G401 (cell line): ENCODE measurements at places on chromosomes 16 and 17. TPM values are rescaled to one million over a fixed set of nuclear protein-coding genes. Genes with fewer than 3 reads are reported as not detected.

Gene ZNF423
- 0.07 TPM in 1 of 2 replicates, not detected in the other for total RNA-seq

Gene OTOP3
- not detected in 2 replicates for total RNA-seq

Gene IGF2BP1
- total RNA-seq: 63.0 and 86.2 TPM in 2 replicates

Gene TMEM92
- total RNA-seq: 1.2 and 4.2 TPM in 2 replicates

Gene RPAIN
- 61.3 and 65.8 TPM in 2 replicates for total RNA-seq

Gene C16orf86
- not detected in 2 replicates for total RNA-seq

Gene LHX1
- 3.7 and 8.7 TPM in 2 replicates for total RNA-seq

Gene AANAT
- not detected in 2 replicates for total RNA-seq

Gene MYH13
- total RNA-seq: not detected in 2 replicates

Gene CDH15
- 0.37 TPM in 2 replicates for total RNA-seq

Gene ABCC6
- total RNA-seq: 3.1 and 12.8 TPM in 2 replicates

DNA sequence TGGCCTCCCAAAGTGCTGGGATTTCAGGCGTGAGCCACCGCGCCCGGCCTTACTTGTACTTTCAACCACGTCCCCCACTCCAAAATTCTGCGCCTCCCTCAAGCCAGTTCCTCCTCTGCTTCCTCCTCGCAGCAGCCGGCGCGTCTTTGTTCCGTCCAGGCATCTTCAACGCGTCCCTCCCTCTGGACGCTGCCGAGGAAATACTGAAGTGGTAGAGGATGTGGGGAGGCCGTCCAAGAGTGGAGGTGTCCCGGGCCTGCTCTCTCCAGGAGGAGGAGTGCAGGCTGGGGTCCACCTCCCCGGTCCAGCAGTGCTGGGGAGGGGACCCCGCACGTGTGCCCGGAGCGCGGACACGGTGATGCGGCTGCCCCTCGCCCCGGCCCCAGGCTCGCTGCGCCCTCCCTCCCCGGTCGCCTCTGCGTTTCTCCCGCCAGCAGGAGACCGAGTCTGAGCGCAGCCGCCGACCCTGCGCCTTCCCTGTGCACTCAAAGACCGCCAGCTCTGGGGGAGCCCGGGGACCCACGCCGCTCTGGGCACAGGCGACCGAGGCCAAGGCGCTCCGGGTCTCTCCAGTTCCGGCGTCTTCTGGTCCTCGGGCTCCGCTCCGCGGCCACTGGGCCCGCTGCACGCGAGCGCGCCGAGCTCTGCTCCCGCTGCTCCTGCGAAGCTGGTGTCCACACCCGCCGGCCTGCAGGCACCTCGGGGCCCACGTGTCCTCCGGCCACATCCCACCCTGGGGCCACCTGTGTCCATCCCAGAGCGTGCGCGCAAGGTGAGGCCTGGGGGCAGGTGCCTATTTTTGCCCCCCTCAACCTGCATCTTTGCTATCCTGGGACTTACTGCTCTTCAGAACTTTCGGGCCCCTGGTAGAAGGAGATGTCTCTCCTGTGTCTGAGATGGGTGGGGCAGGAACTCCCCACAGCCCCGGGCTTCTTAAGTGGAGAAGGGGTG lies 31.7 kb downstream of the OSBPL7 start:
- peak; percentile 12 for DNase-seq

- no peak for DNase-seq
Observed at GRCh38 chr17:64130559-64131001, 636 bp upstream of the ERN1 start.

DNA sequence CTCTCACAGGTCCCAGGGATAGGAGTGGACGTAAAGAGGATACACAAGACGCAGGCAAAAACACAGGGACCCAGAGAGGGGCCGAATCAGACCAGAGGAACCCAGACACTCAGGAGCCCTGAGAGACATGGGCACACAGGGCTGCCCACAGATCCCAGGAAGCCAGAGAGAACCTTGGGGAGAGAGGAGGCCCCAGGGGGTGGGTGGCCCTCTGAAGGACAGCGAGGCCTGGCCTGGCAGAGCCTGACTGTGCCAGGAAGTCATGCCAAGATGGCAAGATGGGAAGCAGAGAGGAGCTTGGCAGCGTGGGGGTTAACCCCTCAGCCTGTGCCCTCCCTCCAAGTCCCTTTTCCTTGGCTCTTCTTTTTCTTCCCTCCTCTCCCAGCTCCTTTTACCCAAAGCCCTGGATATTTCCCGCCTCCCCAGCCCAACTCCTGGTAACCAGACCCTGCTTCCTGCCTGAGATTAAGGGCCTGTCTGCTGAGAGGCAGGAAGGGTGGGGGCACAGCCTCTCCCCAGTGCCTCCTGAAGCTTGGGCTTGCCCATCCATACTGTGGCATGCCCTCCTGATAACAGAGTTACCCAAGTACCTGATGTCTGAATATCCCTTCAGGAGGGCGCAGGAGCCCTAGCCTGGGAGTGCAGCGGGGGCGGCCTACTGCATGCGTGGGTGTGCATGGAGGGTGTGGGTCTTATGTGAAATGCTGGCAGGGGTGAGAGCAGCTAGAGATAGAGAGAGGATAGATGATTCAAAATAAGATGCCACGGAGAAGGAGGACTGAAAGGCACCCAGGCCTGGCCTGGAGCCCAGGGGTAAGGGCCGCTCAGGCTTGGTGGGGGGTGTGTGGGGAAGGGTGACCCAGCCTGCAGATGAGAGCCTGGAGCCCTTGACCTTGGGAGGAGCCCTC lies 6.0 kb upstream of the TBX21 start:
- DNase-seq: no peak

- no peak for DNase-seq
Observed at GRCh38 chr16:11004351-11004750, 60.0 kb downstream of the CLEC16A start.

DNA sequence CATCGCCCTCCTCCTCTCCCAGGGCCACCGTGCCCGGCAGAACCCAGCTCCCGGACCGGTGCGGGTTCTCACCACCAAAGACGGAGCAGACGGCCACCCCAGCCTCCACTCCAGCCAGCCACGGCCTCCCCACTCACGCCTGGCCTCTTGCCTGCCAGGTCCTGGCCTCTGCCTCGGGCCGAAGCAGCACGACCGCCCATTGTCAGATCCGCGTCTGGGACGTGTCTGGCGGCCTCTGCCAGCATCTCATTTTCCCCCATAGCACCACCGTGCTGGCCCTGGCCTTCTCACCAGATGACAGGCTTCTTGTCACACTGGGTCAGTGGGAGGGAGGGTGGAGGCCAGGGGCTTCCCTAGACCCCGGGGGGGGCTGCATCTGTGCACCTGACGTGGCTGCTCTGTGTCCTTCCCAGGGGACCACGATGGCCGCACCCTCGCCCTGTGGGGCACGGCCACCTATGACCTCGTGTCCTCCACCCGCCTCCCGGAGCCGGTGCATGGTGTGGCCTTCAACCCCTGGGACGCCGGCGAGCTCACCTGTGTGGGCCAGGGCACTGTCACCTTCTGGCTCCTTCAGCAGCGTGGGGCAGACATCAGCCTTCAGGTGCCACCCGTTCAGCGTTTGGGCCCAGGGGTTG lies 6.6 kb upstream of the RHOT2 start:
- no peak for DNase-seq

DNA sequence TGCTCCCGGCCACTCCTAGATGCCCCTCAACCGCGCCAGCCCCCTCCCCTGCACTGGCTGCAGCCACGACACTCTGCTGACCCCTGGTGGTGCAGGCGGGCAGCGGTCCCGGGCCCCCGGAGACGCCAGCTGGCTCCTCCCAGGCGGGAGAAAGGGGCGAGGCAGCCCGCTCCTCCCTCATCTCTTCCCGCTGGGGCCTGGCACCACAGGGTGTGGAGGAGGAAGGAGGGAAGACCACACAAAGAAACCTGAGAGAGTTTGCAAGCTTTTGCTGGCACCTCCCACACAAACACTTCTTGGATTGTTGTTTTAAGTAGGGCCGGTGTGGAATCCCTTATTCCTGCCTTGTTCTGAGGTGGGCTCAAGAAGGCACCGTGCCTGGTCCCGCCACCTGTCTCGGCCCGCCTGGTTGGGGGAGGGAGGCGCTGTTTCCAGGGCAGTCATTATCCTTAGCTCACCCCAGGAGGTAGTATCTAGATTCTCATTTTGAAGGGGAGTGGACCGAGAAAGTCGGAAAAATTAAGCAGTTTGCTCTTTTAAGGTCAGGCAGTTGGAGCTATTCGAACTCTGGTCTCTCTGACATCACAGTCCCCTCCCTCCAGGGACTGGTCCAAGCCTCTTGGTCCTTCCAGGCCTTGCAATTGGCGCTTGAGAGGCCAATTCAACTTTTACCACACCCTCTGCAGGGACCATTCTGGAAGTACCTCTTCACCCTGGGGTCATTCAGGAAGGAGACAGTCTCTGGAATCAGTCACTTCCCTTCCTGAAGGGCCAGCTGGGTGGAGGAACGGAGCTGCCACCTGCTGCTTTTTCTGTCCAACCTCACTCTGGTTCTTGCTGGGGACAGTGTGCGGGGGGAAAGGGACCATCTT lies 959 bp upstream of the ANKRD13B start:
- DNase-seq: peak; percentile 80

DNA sequence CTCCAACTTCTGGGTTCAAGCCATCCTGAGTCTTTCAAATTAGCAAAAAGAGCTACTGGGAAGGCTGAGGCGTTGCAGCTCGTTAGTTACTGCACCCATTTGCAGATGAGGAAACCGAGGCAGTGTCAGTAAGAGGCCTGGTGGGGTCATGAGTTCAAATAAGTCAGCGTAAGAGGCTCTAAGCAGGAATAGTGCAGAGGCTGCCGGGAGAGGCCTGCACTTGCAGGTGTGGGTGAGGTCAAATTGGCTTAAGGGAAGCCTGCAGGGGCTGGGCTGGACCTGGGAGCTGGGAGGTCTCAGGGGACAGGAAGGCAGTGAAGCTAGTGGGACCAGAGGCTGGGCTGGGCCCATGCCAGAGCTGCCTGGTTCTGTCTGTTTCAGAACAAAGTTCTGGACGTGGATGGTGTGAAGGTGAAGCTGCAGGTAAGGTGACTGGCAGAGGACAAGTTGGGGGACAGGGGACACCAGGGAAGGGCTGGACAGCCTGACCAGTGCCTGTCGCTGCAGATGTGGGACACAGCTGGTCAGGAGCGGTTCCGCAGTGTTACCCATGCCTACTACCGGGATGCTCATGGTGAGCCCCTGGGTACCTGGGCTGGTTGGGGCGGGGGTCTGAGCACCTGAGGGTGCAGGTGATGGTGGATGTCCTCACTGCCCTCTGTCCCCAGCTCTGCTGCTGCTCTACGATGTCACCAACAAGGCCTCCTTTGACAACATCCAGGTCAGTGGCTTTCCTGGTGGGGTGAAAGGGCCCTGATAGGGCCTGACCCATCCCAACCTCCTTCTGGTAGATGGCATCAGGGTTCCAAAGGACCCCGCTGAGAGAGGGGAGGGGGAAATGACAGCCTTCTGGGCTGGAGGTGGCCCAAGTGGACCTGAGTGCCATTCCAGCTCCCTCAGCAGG lies 3.0 kb downstream of the RAB26 start:
- DNase-seq: no peak

DNA sequence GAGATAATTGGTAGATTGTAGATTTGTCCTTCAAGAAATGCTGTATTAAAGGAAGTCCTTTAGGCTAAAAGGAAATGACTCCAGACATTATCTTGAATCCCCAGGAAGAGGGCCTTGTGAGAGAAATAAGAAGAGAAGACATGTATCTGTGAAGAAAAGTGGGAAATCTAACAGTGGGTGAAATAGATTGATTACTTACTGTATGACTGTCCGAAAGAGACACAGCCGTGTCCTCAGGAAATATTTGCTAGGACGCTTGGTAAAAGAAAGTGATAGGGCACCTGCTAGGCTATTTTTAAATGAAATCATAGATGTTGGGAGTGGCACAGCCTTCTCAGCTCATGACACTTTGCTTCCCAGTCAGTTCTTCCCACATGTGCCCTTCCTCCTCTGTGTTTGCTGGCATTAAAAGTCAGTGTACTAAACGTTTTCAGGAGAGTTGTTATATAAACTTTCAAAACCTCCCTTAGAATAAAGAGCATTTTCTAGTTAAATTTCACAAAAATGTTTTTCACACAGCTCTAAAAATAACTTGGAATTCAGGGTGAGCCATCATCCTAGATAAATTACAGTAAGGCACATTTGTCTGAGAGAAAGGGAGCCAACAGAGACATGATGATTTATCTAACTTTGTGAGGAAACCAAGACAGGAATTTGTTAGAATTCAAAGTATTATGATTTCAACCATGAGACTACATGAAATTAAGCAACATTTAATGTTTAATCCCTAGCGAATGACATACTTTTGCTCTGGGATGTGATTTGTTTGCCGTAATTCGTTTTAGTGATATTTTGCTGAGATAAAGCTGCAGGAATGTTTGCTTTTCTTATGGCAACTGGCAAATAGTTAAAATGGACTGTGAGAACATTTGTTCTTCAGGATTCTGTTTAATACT lies 35.0 kb downstream of the DHRS7B start:
- DNase-seq: no peak

GRCh38 chr17:71500761-71501555 lies 619.9 kb upstream of the SOX9 start:
- DNase-seq: no peak

DNA sequence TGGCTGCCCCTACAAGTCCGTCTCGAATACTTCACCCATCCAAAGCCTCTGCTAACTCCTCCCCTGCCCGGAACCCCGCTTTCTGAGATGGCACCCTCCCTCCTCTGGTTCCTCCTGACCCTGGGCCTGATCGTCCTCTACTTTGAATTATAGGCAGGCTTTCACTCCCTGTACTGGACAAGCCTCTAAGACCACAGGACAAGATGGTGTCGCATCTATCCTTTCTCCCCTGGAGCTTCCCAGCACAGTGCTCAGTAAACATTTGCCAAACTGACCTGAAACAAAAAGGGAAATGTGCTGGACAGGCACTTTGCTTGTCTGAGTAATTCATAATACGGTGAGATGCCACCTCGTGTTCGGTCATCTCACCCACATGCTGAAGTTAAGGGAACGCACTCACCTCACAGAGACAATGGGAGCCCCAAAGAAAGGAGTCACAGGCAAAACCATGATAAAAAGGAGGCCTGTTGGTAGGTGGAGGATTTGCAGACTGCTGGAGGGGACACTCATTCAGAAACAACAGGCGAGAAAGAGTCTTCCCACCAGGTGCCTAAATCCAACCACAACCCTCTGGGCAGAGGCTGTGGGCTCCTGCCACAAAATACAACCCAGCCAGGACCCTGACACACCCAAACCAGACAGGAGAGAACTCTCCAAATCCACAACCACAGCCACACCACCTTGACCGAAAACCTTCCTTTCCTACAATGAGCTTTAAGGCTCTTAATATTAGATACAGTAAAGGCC lies 28.2 kb downstream of the SNN start:
- no peak for DNase-seq

DNA sequence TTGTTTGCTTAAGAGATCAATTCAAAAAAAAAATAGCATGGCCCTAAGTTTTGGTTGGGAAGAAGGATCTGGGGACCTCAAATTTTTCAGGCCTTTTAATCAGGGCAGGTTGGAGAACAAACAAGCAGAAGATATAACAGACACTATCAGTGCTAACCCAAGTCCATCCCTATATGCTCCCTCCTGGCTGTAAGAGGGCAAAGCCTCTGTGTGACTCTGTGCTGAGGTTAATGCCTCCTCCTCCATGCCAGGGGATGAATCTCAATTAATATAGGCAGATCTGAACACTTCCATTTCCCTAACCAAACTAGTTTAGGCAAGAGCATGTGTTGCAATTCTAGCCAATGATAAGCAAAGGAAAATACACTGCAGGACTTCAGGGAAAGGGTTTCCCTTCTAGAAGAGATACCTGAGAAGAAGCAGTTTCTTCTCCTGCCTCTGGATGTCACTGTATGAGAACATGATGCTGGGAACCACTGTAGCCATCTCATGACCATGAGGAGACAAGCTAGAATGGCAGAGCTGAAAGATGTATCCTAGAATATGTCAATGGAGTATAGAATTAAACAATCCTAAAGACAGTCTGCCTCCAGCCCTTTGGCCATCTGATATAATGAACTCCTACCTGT lies 76.0 kb downstream of the CHD9NB start:
- DNase-seq: peak; percentile 31

GRCh38 chr16:79980650-79981521 lies 380.3 kb upstream of the MAF start:
- DNase-seq: no peak

- DNase-seq: no peak
Observed at GRCh38 chr16:57982385-57982784, 11.5 kb upstream of the CNGB1 start.
